ENCODE measurements at places on chromosomes 7 and 10.

DNA sequence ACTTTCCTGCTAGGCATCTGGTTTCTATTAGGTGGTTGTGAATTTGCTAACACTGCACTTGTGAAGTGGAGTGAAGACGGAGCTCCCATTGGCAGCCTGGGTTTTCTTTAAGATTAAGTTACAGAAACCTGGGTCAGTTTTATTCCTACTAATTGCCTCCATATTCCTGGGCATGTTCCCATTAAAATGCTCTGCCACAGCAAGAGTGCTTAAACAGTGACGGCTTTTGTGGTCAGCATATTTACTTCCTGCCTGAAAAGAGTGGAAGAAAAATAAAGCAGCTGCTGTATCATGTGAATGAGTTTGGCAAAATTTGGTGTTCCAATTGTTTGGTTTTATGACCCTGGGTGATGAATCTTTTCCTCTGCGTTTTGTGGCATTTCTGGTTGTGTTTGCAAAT, 96.9 kb upstream of the PLXDC2 start:
- no peak for DNase-seq

DNA sequence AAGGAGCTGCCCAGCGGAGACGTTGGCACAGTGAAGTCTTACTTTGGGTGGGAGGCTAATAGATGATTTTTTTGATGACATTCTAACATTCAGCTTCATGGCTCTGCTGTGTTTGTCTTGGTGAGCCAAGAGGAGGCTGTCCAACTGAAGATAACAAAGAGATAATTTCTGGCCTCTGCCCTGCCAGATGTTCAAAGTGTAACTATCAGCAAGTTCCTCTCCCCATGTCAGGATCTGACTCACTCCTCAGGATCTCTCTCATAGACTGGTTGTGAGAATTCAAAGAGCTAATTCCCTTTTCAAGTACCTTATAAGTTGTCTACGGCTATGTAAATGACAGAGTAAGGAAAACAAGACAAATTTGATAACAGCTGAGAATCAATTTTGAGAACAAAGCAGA, 1340.9 kb downstream of the XPNPEP1 start:
- no peak for DNase-seq

GRCh38 chr10:124647421-124648130, 96.6 kb downstream of the FAM53B start:
- no peak for DNase-seq

GRCh38 chr10:2714597-2714996, 352.8 kb upstream of the PFKP start:
- DNase-seq, result no peak

DNA sequence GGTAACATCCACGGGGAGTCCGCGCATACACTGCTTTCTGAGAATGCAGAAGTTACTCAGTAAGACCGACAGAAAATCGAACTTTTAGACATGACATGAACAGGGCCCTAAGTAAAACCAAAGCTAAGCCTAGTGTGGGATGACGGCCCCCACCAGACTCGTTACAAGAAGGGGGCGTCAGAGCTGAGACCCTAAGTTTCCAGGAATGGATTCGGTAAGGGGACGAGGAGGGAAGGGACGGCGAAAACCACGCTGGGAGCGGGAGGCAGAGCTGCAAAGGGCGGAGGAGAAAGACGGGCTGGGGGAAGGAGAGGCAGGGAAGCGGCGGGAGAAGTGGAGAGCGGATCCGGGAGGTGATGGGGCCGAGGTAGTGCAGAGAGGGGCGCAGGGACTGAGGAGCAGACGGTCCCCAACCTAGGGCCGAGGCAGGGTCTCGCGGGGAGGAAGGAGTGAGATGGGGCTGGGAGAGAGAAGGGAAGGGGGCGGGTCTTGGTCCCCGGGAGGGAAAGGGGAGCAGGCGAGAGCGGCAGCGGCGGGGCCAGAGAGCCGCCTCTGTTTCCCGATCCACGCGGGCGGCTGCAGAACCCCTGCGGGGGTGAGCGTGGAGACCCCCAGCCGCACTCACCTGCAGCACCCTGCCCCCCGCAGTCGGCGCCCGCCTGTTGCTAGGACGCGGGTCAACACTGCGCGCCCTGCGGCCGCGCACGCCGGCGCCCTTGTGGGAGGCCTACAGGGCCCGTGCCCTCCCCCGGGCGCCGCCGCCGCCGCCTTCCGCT, 513 bp downstream of the ODAD2 start:
- DNase-seq, result peak; percentile 63

- no peak for DNase-seq
Measured at GRCh38 chr10:110528224-110528996, 30.7 kb downstream of the DUSP5 start.

DNA sequence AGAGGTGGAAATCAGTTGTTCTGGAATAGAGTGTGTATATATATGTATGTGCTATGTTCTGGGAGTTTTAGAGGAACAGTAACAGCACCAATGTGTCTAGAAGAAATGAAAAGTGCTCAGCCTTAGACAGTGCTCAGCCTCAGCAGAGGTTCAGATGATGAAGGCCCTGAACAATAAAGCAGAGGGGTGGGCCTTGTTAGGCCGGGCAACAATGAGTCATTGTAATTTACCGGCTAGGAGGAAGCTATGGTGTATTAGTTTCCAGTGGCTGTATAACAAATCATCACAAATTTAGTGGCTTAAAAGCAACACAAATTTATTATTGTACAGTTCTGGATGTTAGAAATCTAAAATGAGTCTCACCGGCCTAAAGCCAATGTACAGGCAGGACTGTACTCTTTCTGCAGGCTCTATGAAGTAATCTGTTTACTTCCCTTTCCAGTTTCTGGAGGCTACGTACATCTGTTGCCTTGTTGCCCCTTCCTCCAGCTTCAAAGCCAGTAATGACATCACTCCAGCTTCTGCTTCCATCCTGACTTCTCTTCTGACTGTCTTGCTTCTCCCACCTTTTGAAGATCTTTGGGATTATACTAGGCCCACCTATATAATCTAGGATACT, 84.6 kb downstream of the CH25H start:
- no peak for DNase-seq

GRCh38 chr10:104337521-104337984, 712 bp downstream of the ITPRIP start:
- DNase-seq, result no peak

- peak; percentile 52 for DNase-seq
Measured at GRCh38 chr7:123410273-123410904, 124.0 kb downstream of the IQUB start.

- no peak for DNase-seq
Measured at GRCh38 chr7:37439653-37440026, 9.0 kb downstream of the ELMO1 start.

- DNase-seq, result no peak
Measured at GRCh38 chr10:93894516-93895378, 969 bp downstream of the SLC35G1 start.

- no peak for DNase-seq
Measured at GRCh38 chr7:129832282-129832681, 120.5 kb downstream of the UBE2H start.

GRCh38 chr10:3538656-3539531, 246.1 kb downstream of the KLF6 start:
- DNase-seq, result no peak

DNA sequence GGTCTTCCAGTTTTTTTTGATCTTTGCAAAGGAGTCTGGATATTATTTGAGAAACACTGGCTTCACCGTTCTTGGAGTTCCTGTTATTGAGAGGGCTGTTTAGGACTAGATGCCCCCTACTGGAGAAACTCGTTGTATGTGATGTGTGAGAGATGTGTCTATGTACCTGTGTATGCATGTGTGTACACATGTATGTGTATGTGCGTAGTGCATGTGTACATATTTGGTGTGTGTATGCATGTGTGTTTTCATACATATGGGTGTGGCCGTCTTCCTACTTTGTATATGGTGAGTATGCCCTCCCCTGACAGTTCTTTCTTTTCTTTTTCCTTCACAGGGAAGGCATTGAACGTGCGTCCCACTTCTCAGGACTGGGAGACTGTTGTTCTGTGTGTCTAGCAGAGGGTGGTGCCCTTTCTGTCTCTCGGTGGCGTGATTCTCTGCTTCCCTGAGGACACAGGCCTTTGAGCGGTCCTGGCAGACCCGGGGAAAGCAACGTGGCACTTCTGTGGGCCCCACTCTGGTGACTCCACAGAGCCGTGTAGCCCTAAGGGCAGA, 3.0 kb upstream of the CALHM3 start:
- no peak for DNase-seq

DNA sequence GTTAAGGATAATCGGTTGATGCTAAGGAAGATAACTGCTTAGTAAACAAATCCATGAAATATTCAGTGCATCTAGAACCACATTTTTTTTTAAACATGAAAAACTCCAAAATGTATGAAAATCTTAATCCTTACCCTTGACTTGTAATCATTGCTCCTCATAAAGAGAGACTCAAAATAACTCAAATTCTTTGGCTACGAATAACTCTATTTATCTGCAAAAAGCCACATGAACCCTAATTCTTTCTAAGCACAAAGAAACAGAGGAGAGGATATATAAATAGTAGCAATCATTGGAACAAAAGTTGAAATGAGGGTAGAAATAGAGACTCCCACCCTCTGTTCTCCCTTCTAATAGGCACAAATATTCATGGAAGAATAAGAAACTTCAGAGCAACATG, 40.2 kb downstream of the ANK3 start:
- DNase-seq, result no peak

GRCh38 chr10:78337646-78338391, 304.2 kb downstream of the RPS24 start:
- DNase-seq, result peak; percentile 11

DNA sequence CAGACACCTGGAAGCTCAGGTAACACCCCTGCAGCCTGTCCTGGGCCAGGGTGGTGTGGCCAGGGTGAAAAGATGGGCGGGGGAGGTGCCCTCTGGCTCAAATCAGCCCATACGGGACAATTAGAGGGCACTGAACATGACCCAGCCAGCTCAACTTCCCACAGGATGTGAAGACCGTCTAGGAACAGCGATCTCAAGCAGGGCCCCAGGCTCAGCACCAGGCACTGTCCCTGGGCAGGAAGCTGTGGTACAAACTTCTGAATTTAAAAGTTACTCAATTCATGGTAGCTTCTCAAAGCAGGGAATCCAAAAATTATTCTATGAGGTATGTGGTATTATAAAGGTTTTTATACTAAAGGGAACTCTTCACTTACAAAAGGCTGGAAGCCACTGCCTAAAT, 5.1 kb upstream of the GRB10 start:
- DNase-seq, result no peak

GRCh38 chr10:4058514-4059029, 273.6 kb upstream of the KLF6 start:
- no peak for DNase-seq

- DNase-seq, result no peak
Measured at GRCh38 chr7:36144189-36144588, 8.9 kb upstream of the EEPD1 start.

DNA sequence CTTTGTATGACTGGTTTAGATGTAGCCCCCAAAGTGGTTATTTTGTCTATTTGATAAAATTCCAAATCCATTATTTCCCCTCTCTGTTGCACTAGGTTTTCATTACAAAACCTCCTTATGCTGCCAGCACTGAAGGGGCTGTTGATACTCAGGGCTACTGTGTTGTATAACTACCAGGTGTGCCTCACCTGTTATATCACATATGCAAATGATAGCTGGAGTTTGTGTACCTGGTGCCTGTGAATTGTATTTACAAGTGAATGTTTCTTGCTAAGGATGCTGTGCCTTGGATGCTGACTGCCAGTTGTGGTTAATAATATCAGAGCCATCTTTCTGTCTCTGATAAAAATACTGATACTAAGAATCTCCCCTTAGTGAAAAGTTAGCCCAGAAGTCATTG, 84.8 kb upstream of the CCDC6 start:
- no peak for DNase-seq

- DNase-seq, result no peak
Measured at GRCh38 chr10:26755443-26755903, 58.0 kb downstream of the PDSS1 start.

GRCh38 chr10:114024876-114025610, 18.6 kb upstream of the ADRB1 start:
- DNase-seq, result no peak

DNA sequence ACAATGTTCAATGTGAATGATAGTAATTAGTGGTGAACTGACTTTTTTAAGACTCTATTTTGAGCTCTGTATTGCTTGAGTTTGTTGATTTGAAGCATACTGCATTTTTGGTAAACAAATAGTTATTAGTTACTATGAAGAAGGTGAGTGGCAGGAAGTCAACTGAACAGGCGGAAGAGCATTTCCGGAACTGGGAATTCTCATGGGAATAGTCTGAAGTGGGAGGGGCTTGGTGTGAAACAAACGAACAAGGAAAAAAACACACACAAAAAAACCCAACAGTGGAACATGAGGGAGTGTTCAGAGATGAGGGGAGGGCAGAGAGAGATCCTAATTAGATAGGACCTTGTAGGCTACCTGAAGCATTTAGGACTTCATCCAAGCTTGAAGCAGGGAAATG, 43.9 kb upstream of the C1QL3 start:
- no peak for DNase-seq

DNA sequence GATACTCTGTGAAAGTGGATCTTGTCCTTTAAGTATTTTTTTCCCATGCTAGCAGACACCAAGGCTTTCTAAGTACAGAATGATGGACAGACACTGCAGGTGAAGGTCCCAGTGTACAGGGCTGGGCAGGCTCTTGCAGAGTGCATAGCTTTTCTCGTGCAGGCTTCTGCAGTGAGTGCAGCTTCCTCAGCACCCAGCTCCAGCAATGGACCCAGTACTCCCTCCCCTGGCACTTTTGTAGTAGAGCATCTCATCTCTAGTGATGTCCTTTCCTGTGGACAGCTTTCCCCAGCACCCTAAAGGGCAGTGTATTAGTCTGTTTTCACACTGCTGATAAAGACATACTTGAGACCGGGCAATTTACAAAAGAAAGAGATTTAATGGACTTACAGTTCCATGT, 104.3 kb downstream of the CUL2 start:
- DNase-seq, result no peak

DNA sequence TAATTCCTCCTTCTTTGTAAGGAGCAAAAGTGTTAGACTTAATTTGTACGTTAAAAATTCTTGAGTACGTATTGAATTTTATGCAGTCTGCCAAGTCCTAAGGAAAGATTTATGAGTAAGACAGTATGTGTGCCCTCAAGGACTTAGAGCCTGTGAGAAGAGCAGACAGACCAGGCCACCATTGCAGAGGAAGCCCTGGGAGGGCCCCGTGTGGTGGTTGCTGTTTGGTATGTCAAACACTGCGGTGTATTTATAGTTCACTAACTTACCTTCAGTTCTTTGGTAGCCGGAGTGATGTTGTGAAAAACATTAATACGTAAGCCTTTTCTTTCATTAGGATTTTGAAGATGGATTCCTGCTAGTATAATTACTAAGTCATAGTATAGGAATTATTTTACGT, 82.9 kb downstream of the GALNT11 start:
- no peak for DNase-seq

- DNase-seq, result no peak
Measured at GRCh38 chr10:45657033-45657926, 15.3 kb downstream of the ZFAND4 start.

GRCh38 chr7:42690794-42691639, 220.9 kb downstream of the C7orf25 start:
- DNase-seq, result no peak

GRCh38 chr10:43292755-43293676, 26.2 kb upstream of the RASGEF1A start:
- DNase-seq, result peak; percentile 55

Data from ovary (tissue), 10 donors.